Activated CD4-positive, alpha-beta memory T cell treated with anti-CD3 and anti-CD28 coated beads for 36 hours (primary cell): ENCODE measurements at places on chromosomes 13 and 19. TPM values are rescaled to one million over a fixed set of nuclear protein-coding genes. Genes with fewer than 3 reads are reported as not detected.

Gene FBL
- 589 TPM for total RNA-seq

Gene ZNF441
- 6.4 TPM for total RNA-seq

Gene OR10H1
- total RNA-seq = not detected

Gene UPF1
- 77.2 TPM for total RNA-seq

Gene CADM4
- 0.57 TPM for total RNA-seq

Gene MEGF8
- 6.0 TPM for total RNA-seq

Gene ZNF506
- 32.9 TPM for total RNA-seq

Gene CCDC194
- 1.4 TPM for total RNA-seq

Gene LILRB4
- total RNA-seq = not detected

Gene CEACAM20
- not detected for total RNA-seq

Gene ZNF470
- 1.8 TPM for total RNA-seq

Gene APOC4
- not detected for total RNA-seq

Gene CCDC8
- total RNA-seq = not detected

Gene CCDC169
- 1.1 TPM for total RNA-seq

Gene KIR2DL3
- not detected for total RNA-seq
